ENCODE measurements at places on chromosomes 3 and 15.

DNA sequence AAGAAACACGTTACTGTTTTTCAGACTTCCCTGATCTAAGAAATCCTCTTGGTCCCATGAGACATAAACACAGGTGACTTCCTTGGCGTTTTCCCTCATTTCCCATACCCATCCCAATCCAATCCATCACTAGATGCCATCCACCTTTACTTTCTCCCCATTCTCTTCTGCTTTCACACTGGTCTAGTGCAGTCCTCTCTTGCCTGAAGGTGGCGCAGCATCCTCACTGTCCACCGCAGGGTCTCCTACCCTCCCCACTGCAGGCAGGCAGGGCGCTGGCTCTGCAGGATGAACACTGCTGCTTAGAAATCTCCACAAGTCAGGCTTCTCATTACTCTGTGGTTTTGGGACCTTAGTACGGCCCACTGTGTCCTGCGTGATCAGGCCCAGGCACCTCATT, 58.2 kb downstream of the RAB7A start:
- no peak for DNase-seq

GRCh38 chr3:168612671-168613070, 516.9 kb upstream of the GOLIM4 start:
- no peak for DNase-seq

DNA sequence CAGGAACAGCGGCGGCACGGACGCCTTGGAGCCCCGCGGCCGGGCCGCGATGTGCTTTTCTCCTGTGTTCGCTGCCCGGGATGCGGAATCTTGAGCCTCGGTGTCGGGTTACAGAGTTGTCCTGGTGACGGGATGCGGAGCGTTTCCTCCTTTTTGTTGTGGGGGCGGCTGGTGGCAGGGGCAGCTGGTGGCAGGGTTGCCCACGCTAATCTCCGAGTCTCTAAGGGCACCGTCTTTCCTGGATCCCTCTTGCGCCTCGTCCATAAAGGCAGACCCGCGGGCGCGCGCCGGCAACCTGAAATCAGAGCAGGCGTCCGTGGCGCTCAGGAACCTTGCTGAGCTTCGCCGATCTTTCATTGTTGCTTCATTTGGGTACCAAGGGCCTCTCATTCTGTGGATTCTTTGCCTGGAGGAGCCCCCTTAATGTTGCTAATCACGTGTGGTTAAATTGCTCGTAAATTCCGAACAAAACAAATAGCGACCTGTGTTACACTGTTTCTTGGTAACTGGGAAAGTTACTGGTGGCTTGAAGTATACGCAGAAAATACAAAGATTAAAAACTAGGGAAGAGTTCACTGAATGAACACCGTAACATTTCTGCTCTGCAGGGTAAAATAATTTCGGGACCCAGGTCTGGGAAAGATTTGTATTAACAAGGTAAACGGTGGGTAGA, 844 bp upstream of the PFN2 start:
- peak; percentile 91 for DNase-seq

DNA sequence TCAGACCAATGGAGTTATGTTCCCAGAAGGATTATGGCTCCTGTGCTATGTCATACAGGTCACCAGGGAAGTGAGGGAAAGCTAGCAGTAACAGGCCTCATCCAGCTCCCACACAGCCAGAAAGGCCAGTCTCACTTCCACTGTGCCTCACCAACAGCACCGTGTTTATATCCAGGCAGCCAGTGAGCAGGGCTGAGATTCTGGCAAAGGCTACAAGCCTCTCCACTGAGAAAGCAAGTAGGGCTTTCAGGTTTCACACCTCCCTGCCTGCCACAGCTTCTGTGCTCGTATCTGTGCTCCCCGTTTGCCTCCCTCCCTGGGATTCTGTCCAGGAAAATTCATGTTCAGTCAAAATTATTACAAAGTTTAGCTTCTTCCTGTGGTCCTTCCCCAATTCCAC, 14.9 kb upstream of the CFAP20DC start:
- DNase-seq, result no peak

GRCh38 chr15:43440721-43441281, 52.2 kb downstream of the TP53BP1 start:
- peak; percentile 56 for DNase-seq

GRCh38 chr3:24254649-24255048, 240.0 kb downstream of the THRB start:
- no peak for DNase-seq

GRCh38 chr3:9689757-9690156, 13.9 kb upstream of the CPNE9 start:
- DNase-seq, result no peak

GRCh38 chr3:131303848-131304247, 77.7 kb upstream of the NUDT16 start:
- no peak for DNase-seq

- DNase-seq, result peak; percentile 62
These were observed 5.0 kb downstream of the GATA2 start for GRCh38 chr3:128487813-128488635.

DNA sequence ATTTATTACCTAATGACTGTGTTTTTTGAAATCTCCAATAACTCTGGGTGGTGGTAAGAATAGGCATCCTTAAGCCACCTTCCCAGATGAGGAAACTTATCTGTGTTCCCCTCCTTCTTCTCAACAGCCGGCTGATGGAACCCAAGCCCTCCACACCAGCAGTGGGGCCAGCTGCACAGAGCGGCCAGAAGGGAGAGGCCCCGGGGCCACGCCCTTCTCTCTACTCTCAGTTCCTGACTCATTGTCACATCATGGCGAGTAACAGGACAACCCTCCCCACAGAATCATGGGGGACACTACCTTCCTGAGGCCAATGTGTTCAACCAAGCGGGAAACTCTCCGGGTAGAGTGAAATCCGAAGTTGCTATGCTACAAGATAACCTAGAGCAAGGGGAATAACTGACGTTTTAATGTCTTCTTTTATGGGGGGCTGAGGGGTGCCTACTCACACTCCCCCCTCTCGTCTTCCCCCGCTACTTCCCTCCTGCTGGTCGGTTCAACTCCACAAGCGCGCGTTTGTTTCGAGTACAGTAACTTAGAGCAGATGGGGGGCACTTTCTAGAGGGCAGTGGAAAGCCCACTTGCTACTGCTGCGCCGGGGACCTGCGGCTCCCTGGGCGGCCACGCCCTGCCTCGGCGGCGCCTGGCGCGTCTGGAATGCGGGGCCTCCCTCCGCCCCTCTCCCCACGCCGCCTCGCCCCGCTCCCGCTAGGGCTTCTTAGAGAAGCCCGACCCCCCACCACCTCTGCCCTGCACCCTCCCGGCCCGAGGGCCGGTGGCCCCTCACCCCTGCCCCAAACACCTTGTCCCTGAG, 621 bp downstream of the ANXA2 start:
- peak; percentile 29 for DNase-seq

GRCh38 chr3:97579365-97579764, 185.2 kb upstream of the ARL6 start:
- peak; percentile 98 for DNase-seq

GRCh38 chr3:45283471-45283870, 57.4 kb upstream of the TMEM158 start:
- no peak for DNase-seq

GRCh38 chr3:195156286-195156890, 114.6 kb downstream of the XXYLT1 start:
- DNase-seq, result no peak

DNA sequence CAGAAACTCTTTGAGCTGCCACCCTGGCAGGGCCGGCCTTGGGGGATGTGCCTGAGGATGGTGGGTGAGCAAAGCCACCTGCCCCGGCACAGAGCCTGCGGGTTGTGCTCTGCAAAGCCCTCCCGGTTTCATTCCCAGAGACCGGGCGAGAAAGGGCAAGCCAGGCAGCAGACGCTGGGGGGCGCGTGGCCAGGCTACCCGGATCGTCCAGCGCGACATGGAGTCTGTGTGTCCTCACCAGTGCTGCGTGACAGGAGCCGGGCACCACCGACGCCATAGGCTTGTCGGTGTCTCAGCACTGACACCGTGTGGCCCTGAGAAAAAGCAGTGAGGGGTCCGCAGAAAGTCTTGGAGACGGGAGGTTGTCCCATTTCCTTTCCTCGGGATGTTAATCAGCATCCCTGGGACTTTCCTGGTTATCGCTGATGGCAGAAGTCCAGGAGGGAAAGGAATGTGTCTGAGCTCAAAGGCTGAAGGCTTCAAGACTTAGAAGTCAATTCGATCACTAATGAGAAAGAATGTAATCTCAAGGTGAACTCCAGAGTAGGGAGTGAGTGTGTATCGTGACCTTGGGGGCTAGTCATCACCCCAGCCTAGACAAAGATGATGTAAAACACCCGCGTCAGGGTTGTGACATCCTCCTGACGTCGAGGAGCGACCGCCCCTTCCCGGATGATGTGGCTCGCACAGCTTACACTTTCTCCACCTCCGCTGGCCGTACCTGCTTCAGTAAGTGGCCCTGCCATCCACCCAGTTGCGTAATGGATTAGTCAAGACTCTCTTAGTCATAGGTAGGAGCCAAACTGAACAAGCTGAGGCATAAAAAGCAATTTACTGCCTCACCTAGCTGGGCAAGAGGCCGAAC, 36.3 kb upstream of the PLA2G4E start:
- peak; percentile 44 for DNase-seq

- no peak for DNase-seq
These were observed 24.0 kb downstream of the OSBPL10 start for GRCh38 chr3:31957106-31957505.

DNA sequence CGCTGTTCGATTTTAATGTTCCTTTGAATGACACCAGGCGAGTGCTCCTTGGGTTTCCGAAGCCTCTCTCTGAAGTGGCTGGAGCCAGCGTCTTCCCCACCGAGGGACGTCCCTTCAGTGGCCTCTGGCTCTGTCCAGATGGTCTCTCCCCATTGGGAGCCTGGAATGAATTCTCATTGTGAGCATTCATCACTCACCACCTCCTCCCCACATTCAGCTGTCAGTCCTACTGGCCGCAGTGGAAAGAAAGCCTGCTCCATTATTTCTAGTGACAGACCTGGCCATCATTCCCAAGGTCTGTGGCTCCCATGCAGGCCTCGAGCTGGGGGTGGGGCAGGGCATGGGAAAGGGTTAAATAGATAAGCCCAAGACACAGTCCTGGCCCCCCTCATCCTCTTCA, 35.2 kb downstream of the ZNF710 start:
- DNase-seq, result no peak

GRCh38 chr15:101795455-101795854, 7.9 kb upstream of the OR4F6 start:
- DNase-seq, result no peak

GRCh38 chr15:59691194-59691805, 2.2 kb upstream of the BNIP2 start:
- peak; percentile 24 for DNase-seq

DNA sequence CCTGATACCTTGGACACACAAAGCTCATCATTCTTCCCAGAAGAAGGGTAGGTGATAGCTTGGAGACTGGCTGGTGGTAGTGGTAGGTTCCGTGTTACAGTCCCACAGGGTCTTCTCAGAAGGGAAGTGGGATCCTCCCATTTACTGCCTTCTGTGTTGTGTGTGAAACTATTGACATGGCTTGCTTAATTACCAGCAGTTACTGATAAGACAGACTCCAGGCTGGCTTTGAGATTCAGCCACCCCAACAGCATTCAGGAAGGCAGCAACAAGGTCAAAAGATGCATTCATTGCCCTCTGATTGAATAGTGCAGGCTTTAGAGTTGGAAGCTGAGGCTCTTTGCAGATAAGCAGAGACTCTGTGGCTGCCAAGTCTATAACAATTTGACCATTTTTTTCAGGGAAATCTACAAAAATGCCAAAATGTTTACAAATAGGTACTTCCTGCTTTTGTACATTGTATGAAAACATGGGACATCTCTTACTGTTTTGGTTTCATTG, 7.7 kb downstream of the ARNT2 start:
- no peak for DNase-seq

DNA sequence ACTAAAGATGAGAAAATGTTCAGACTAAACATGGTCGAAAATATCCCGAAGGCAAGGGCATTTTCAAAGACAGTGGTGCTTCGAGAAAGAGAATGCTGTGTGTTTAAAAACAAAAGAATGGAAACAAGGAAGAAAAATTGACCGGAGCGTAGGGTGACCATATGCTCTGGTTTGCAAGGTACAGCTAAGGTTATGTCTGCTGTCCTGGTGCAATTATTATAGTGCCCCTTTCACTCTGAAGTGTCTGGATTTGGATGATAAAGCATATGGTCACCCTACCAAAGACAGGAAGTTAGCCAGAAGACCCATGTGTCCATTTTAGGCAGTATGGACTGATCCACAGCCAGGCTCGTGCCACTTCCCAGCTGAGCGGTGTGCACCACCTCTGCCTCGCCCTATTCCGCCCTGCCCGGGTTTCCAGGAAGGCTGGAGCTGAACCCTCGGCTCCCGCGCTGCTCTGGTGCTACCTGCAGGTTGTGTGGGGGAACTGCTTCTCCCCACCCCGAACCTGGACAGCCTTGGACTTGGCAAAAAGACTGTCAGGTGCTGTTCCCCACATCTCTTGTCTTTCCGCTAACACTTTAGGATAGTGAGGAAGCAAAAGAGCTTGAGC, 25.2 kb downstream of the GOLGA6D start:
- DNase-seq, result peak; percentile 56

- no peak for DNase-seq
These were observed 59.1 kb downstream of the GOLIM4 start for GRCh38 chr3:168036619-168037018.

GRCh38 chr3:12097971-12098370, 60.7 kb downstream of the TIMP4 start:
- DNase-seq, result no peak

DNA sequence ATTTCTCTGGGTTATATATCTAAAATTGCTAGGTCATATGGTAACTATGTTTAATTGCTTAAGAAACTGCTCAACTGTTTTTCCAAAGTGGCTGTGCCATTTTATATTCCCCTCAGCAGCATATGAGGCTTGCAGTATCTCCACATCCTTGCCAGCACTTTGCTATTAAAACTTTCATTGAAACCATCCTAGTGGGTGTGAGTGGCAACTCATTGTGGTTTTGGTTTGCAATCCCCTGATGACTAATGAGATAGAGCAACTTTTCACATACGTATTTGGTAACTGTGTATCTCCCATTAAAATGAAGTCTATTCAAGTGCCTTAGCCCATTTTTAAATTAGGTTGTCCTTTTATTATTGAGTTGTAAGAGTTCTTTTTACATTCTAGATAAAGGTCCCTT, 17.3 kb downstream of the KPNA1 start:
- DNase-seq, result no peak
